ENCODE measurements at places on chromosomes 2 and 18.

GRCh38 chr2:121689356-121689755 lies 40.1 kb upstream of the CLASP1 start:
- no peak for DNase-seq

GRCh38 chr2:234345921-234346320 lies 151.0 kb downstream of the ARL4C start:
- no peak for DNase-seq

- DNase-seq, result no peak
Measured at GRCh38 chr18:45671321-45671720, 52.7 kb upstream of the SLC14A1 start.

DNA sequence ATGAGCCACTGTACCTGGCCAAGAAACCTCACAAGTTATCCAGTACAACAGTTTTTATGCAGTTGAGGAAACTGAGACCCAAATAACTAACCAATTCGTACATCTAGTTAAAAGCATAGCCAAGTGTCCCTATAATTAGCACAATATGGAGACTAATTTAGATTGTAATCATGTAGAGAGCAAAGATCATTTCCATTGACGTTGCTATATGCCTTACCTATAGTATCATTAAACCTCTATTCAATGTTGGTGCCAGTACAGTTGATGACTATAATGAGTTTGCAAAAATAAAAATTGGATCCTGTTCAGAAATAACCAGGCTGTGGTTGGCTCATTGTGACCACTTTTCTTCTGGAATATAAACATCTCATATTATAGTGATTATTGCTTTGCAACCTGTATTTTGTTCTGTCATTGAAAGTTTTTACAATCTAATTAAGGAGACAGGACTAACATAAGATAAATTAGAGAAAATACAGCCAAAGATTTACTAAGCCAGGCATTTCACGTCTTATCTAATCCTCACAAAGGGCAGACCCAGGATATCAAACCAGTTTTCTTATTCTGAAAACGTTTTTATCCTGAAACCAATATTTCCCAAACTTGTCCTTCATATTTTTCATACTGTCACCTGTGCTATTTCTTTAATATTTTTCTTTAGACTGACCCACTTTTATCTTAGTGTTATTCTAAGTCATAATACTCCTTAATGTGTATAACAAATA lies 130.0 kb upstream of the STON1 start:
- no peak for DNase-seq
